ENCODE measurements at places on chromosomes 3 and 15.
A peak's percentile ranks its signal among the peaks of the same experiment; 100 is the strongest.

GRCh38 chr3:117476572-117476971 lies 767.0 kb downstream of the TUSC7 start:
- no peak for DNase-seq

DNA sequence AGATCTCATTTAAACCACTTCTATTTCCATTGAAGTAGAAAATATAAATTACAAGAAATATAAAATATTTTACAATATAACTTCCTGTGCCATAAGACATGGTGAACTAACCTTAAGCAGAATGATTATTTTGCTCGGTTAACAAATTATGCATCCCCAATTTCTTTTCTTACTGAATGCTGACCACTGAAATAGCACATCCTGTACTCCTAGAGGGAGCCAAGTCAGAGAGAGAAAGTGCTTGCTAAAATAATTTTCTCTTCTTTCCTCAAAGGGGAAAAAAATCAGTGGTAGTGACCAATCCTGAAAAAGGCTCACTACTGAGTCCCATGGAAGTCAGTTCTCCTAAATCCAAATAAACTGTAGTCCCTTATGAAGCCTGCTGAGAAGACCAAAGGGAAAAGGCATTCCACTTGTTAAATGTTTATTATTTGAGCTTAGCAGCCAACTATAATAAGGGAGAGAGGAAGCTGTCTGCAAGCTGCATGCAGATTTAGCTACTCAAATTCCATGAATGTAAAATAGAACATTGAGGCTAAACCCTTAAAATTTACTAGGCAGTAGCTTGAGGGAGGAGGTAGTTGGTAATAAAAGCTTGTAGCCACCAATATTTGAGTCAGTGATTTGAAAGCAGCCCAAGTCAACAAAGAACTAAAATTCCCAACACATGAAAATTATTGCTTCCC lies 33.1 kb downstream of the CEP152 start:
- DNase-seq: no peak

DNA sequence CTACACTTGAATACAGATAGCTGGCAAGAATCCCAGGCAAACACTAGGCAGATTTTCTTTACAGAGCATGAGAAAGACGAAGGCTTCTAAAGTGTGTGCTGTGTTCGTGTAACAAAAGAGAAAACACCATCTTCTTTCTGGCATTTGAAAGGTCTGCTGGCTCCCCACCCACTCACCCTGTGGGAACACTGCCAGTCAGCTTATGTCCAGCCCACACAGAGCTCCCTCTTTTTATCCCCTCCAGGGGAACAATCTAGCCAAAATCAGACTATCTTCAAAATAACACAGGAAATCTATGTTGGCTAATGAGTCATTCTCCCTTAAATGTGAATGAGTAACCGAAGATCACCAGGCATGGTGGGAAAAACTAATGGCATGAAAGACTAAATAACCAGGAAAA lies 45.6 kb upstream of the PAQR5 start:
- peak; percentile 5 for DNase-seq

DNA sequence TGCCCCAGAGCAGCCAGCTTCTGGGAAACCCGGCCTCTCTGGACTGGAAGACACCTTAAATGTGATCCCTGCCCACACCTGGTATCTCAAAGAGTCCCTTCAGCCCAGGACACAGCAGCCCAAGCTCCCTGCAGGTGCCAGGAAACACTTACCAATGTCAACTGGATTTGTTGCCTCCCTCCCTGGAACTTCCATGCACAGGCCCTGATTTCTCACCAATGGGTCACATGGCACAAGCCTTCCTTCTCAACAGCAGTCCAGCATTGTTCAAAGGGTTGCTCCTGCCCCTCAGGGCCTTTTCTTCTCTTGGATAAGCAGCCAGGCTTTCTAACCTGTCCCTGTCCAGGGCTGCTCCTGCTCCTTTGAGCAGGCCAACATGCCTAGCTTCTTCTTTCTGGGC lies 31.6 kb downstream of the ANP32A start:
- DNase-seq: no peak

DNA sequence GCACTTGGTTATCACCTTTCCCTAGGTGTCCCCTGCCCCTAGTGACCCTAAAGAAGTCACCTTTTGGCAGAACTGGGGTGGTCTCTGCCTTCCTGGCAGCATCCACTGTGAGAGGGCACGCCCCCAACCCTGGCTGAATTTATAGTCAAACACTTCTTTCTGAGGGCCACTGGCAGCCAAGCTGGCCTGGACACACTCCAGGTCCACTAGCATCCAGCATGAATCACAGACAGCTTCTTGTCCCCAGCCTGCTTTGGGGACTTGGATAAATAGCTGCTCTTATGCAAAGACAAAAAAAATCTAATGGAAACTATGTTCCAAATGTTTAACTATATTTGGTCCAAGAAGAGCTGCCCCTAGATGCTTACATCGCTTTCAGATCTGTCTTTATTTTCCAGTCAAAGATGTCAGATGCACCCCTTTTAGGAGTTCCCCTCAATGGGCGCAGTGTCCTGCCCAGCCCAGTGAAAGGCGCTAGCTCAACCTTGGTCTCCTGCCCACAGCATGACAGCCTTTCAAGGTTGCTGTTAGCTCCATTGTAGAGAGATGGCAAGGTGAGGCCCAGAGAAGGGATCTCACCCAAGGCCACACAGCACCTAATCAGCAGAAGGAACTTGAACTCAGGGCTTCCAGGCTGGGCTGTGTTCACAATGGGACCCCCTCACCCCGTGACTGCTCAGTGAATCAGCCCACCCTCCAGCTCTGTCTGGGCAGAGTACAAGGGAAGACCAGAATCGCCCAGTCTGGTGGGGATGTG lies 7.0 kb downstream of the RASL12 start:
- DNase-seq: peak; percentile 75

- no peak for DNase-seq
Measured at GRCh38 chr15:47721676-47722075, 4.4 kb downstream of the SEMA6D start.

DNA sequence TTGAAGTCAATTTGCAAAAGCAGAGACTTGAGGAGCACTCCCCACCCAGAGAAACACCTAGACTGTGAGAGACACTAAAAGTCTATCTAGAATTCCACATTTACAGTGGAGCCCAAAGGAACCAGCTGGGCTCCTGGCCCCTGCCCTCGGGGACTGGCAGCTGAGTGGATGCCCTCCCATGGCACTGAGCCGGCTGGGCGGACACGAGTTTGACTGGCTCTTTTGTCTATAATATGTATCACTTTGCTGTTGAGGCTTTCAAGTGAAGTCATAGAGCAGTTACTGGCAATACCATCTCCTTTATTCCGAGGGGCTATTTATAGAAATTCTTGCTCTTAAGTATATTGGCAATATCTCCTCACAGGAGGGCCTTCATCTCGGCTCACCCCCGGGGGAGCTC lies 65.8 kb upstream of the TNFAIP8L3 start:
- DNase-seq: no peak

GRCh38 chr15:33190539-33190938 lies 4.0 kb downstream of the FMN1 start:
- DNase-seq: no peak

GRCh38 chr15:62785881-62786828 lies 256.4 kb upstream of the TPM1 start:
- no peak for DNase-seq

DNA sequence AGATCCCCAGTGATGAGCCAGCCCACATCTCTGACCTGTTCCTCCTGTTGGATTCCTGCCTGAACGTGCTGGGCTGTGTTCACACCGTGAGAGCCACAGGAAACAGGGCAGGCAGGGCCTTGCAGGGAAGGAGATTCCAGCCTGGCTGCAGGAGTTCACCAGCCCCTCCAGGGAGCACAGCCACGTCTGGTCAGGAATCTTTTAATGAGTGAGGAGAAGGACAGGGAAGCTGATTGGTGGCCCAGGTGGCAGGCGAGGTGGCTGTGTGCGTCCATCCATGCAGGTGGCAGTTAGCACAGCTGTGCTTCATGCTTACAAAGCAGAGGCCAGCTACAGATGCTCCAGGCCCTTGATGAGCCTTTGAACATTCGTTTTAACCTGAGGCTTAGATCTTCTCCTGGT lies 10.5 kb downstream of the LRRK1 start:
- no peak for DNase-seq

DNA sequence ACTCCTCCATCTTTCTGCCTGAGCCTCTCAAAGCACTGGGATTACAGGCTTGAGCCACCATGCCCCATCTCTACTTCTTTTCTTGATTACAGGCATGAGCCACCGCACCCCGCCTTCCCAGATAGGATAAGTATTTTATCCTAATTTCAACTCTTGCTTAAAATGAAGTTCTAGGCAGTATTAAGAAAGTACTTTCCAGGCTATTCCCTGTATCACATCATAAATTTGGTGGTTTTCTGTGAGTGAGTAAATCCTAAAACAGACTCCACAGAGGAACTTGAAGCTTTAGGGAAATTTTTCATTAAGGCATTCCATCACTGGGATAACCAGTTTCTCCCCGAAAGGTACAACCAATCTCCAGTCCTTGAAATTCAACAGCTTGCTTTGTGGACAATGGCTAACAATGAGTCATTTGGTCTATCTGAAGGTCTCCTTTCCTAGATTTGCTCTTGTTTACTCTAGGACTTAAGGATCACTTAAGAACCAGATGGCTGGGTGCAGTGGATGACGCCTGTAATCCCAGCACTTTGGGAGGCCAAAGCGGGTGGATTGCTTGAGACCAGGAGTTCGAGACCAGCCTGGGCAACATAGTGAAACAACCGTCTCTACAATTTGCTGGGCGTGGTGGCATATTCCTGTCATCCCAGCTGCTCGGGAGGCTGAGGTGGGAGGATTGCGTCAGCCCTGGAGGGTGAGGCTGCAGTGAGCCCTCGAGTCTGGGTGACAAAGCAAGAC lies 49.7 kb upstream of the SKIL start:
- DNase-seq: no peak

- DNase-seq: no peak
Measured at GRCh38 chr3:189605717-189606116, 25.5 kb upstream of the TP63 start.

DNA sequence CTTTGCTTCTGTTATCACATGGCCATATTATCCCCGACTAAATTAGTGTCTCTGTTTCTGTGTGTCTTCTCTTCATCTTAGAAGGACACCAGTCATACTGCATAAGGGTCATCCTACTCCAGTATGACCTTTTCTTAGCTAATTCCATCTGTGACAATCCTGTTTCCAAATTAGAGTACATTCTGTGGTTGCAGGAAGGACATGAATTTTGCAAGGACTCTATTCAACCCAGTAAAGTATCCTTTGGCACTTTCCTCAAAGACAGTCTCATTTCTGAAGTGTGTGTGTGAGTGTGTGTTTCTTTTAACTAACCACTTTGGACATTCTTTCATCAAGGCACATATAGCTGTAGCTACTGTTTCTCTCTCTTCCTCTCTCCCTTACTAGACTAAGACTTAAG lies 15.2 kb upstream of the MME start:
- DNase-seq: no peak

DNA sequence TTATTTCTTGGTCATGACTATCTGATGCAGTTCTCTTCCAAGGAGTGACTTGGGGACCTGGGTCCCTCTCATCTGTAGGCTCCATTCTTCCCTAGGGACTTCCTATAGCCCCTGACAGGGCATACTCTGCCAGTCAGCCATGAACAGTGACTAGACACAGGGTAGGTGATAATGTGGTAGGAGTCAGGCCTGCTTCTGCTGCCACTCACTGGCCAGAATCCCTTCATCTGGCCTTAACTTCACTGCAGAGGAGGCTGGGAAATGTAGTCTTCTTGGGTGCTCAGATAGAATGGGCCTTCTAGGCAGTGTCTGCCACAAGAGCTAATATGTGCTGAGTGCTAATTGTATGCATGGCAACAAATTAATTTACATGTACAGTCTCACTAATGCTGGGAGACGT lies 84.5 kb downstream of the CACNA2D3 start:
- no peak for DNase-seq

DNA sequence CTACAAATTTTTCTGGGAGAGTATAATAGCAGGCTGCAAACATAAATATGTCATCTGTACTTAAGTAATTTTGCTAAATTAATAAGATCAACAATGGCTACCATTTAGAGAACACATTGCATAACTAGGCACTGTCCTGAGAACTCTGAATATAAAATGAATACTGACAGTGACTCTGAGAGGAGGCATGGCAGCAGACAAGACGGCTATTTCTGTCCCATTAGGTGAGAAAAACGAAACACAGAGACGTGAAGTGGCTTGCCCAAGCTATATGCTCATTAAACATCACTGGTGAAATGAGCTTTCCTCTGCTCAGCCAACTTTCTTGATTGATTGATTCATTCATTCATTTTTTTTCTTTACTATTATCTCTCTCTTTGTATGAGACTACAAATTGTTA lies 384.3 kb downstream of the PTPRG start:
- no peak for DNase-seq

Data from amygdala (tissue), 56 donors.